Activated CD4-positive, alpha-beta memory T cell treated with anti-CD3 and anti-CD28 coated beads for 36 hours (primary cell): ENCODE measurements at places on chromosomes 3 and 15. TPM values are rescaled to one million over a fixed set of nuclear protein-coding genes. Genes with fewer than 3 reads are reported as not detected.

DNA sequence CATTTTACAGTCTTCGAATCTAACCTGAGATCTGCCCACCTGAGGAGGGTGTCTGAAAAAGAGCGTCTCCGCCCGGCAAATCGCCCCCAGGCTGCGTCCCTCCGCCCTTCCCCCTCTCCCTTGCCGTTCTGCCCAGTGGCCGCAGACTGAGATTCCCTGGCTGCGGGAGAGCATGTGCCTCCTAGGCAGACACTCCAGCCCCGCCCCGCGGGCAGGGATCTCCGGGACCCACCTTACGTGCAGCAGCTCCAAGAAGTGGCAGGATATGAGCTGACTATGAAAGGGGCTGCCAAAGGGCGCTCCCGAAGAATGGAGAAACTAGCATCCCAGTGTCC, 2.7 kb upstream of the WNT5A start:
- no peak overlapping the region for H3K27ac ChIP-seq
- H3K36me3 ChIP-seq, result no peaks in the 10 kb centered on the region
- peaks cover 50% of the 10 kb centered on the region for H3K27me3 ChIP-seq
- H3K4me1 ChIP-seq, result peaks cover 17% of the 10 kb centered on the region
- no peak overlapping the region for H3K4me3 ChIP-seq

DNA sequence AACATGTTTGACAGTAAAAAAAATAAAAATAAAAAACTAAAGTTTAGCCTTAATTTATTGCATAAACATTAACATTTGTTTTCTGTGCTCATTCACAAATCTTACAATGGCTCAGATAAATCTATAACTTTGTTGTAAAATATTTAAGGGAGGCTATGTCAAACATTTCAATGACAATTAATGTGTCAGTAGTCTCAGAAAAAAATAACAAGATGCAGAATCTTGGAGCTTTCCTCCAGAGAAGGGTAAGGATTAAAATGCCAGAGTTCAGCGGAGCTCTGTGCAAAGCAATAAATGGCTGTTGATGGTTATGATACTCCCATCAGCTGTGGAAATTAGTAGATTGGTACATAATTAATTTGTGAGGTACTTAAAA, 20.0 kb upstream of the CAPN7 start:
- no peak overlapping the region for H3K27ac ChIP-seq
- H3K4me1 ChIP-seq, result no peaks in the 10 kb centered on the region
- no peaks in the 10 kb centered on the region for H3K36me3 ChIP-seq
- no peak for DNase-seq

DNA sequence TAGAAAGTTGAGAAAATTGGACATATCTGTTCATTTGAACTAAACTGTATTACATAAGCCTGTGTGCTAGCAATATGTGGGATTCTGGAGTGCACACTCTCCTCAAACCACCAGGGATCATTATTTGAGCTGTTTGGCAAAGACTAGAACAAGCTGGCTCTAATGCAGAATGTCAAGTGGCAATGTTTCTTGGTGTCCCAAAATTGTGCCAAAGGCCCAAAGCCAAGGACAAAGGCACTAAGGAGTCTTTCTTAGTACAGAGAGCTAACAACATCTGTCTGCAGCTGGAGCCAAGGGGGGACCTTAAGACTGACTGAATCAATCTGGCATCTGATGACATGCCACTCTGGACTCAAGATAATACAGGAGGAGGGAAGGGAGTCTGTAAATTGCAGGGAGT, 76.7 kb upstream of the STRIT1 start:
- no peak overlapping the region for H3K27ac ChIP-seq
- no peaks in the 10 kb centered on the region for H3K4me1 ChIP-seq
- no peaks in the 10 kb centered on the region for H3K27me3 ChIP-seq
- H3K4me3 ChIP-seq, result no peak overlapping the region

DNA sequence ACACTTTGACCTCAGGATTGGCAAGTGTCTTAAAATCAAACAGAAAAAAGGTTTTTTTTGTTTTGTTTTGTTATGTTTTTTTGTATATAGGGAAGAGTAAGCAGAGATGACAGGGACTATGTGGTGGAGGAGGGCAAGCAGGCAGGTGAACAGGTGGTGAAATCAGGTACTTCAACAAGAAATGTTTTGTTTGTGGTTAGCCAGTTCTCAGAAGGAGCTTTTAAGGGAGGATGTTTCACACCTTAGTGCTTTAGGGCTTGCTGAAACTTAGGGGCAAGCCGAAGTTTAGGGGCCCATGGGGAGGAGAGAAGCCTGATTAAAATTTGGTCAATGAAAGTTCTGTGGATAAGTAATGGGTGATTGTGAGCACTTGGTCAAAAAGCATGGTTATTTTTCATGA, 370.7 kb upstream of the SLCO3A1 start:
- no peaks in the 10 kb centered on the region for H3K36me3 ChIP-seq
- H3K4me1 ChIP-seq, result peaks cover 59% of the 10 kb centered on the region
- DNase-seq, result no peak
- no peaks in the 10 kb centered on the region for H3K27me3 ChIP-seq
- H3K27ac ChIP-seq, result no peak overlapping the region
- no peak overlapping the region for H3K4me3 ChIP-seq

LRRN1 gene
- total RNA-seq, result not detected

GRCh38 chr3:89061259-89061658, 46.2 kb upstream of the EPHA3 start:
- H3K4me1 ChIP-seq, result no peaks in the 10 kb centered on the region
- DNase-seq, result no peak
- H3K27ac ChIP-seq, result no peak overlapping the region
- no peaks in the 10 kb centered on the region for H3K36me3 ChIP-seq

DNA sequence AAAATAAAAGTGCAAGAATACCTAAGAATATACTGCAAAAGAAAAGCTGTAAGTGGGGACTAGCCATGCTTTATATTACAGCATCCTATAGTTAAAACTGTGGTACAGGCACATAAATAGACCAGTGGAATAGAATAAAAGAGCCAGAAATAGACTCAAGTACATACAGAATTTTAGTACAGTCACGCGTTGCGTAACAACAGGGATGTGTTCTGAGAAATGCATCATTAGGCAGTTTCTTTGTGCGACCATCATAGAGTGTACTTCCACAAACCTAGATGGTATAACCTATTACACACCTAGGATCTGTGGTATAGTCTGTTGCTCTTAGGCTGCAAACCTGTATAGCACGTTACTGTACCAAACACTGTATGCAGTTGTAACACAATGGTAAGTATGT, 61.8 kb downstream of the PCCB start:
- H3K27ac ChIP-seq, result no peak overlapping the region
- H3K36me3 ChIP-seq, result peaks cover 23% of the 10 kb centered on the region
- DNase-seq, result no peak
- H3K4me1 ChIP-seq, result no peaks in the 10 kb centered on the region
